ENCODE measurements at places on chromosomes 12 and 14.
A peak's percentile ranks its signal among the peaks of the same experiment; 100 is the strongest.

DNA sequence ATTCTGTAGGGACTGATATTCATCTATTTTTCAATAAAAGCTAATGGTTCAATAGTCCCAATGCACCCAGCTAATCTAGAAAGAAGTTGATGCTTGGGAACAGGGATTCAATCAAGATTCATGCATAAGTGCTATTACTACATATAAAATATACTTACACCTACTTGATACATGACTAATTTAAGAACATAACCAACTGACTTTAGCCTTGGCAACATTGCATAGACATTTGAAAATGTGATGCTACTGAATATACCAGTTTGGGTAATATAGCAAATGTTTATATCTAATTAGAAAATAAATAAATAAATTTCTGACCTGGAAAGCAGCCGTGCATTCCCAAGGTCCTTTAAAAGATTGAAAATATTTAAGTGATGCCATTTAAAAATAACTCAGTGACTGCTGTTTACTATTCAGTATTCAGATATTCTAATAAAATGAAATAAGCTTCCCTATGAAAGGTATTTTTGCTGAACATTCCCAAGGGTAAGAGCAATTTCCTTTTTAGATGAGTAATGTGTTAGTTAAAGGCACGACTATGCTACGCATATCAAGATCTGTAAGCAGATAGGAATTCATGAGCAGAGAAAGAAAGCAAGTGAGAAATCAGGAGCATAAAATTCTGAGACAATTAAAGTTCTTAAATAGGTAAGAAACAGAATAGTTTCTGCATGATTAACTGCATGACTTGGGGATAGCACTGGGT is 160.6 kb upstream of the SYT1 start:
- no peak for DNase-seq

DNA sequence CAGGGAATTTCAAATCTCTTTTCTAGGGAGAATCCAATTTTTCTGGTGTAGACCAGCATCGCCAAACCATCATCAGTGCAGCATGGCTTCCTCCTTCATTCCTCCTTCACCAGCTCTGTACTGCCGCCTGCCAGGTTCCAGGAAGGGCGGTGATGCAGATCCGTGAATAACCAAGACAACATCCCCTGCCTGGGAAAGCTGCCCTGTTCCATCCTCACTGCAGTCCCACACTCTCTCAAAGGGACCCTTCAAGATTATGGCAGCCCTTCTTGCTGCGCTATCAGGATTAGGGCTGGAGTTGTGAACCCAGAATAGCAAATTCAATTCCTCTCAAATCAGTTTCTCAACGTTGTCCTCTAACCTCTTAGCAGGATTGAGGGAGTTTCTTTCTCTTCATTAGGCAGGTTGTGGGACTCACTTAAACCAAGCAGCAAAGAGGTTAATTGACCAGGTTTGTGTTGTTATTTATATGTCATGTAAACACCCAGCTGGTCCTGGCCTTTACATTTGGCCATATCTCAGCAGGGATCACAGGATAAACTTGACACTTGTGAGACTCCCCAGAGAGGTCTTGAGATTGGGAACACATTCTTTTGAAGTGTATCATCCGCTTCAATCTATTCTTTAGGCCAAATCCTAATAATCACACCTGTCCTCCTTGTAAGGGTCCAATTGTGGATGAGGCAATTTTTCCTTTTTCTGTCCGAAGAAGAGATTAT is 26.2 kb downstream of the TMEM30B start:
- no peak for DNase-seq

- no peak for DNase-seq
Measured at GRCh38 chr14:101291390-101291789, 269.9 kb upstream of the DIO3 start.

DNA sequence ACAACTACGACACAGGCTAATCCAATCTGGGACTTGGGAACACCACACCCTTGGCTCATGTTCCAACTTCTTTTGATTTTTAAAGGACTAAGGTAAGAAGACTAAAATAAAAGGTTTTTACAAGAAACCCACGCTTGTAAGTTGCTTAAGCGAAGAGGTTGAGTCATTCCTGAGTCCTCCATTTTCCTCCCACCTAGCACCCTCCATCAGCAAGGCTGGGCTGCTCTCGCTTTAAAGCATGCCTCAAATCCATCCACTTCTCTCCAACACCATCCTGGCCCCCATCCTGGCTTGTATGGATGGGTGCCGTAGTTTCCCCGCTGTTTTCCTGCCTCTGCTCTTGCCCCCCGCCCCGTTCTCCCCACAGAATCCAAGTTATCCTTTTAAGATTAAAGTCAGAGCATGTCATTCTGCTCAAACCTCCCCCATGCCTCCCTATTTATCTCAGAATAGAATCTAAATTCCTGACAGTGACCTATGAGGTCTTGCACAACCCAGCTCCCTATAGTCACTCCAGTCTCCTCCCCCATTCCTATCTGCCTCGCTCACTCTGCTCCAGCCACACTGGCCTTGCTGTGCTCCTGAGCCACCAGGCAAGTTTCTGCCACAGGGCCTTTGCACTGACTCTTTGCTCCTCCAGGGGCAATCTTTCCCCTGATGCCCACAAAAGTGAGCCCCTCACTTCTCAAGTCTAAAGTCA is 34.5 kb downstream of the SCARB1 start:
- no peak for DNase-seq

DNA sequence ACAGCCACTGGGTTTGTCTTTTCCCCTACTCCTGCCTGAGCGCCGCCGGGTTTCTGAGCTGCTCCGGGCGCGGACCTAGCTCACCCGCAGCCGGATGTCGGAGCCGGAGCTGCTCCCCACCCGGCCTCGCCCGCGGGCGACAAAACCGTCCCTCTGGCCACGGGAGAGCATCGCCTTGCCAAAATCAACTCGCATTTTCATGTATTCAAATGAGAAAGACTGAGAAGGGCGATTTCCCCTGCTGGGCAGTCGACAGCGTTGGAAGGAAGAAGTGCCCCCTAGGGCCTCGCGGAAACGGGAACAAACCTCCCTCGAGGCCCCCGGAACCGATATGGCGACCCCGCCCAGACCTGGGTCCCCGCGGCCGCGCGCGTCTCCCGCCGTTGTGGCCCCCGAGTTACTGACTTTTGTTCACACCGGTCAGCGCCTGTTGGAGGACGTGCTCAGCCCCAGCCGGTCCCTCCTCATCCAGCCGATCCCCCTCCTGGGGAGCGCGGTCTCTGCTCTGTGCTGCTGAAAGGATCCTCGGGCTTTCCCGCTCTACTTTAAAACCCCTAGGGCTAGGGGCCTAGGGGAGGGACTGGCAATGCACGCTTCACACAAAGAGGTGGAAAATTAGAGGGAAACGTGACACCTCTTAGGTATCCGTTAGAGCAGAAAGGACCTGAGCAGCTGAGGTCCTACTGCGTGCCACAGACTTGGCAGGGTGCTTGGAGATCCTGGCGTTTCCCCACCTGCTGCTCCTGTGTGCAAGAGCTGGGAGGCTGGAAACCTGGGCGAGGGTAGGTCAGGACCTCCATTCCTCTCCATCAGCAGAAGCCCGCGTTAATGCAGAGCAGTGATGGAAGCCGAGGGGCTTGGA is 4.3 kb downstream of the TTC6 start:
- DNase-seq: no peak

DNA sequence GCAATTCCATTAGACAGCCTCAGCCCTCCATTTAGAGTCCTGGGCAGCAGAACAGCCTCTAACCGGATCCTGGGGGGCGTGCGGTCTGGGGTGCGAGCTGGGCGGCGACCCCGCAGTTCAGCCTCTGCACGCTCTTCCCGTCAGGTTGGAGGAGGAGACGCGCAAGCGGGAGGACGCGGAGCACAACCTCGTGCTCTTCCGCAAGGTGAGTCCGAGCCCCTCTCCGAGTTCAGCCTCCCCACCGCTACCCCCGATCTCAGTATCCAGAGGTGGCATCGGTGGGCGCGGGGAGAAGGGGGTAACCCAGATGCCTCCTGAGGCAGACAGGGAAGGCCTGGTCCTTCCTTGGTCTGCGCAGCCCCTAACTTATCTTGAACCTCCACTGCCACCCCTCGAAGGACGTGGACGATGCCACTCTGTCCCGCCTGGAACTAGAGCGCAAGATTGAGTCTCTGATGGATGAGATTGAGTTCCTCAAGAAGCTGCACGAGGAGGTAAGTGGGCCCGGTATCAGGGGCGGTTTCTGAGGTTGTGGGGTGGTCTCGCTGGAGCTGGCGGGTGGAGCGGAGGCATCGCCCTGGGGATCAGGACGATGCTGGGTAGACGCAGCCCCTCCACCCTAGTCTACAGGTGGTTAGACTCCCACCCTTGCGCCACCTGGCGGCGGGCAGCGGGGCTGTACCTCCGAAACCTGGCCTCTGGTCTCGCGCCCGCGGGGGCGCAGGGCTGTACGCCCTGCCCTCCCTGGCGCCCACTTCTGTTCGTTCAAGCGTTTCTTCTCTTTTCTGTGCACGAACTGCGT is 1.3 kb downstream of the PRPH start:
- peak; percentile 70 for DNase-seq

DNA sequence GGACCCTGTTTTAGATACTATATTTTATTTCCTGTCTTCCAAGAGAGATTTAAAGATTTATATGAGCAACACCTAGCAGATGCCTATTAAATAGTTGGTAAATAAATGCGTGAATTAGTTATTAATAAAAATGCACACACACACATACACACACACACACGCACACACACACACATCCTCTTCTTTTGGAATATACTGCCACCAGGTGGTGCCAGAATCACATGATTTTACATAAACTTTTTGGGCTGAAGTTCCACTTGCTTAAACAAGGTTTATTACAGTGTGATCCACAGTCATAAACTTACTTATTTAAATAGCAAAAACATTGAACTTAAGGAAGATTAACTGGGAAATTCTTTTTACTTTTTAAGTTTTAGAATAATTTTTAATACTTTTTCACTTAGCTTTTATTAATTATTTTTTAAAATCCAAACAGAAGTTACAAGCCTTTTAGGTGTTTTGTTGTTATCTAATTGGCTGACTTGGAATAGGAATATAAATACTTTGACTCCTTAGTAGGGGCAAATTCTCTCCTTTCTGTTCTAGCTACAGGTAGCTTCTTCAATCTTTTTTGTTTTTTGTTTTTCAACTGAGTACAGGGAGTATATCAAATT is 17.5 kb downstream of the RAD51B start:
- peak; percentile 68 for DNase-seq

DNA sequence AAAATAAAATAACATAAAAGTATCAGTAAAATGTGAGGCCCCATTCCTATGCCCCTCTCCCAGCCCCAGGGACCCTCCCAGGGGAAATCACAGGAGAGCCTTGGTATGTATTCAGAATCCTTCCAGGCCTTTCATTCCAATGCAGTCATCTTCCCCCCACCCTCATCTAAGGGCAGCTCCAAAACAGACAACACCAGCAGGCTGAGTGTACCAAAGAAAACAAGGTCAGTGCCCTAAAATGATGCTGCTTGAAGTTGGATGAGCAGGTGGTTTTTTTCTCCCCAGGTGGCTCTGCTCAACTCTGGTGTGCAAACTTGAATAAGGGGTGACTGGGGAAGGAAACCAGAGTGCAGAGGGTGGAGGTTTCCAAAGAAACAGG is 56.2 kb downstream of the TSPAN9 start:
- no peak for DNase-seq
